Activated CD8-positive, alpha-beta memory T cell treated with anti-CD3 and anti-CD28 coated beads for 4 hours (primary cell): ENCODE measurements at places on chromosomes 11 and 22.

DNA sequence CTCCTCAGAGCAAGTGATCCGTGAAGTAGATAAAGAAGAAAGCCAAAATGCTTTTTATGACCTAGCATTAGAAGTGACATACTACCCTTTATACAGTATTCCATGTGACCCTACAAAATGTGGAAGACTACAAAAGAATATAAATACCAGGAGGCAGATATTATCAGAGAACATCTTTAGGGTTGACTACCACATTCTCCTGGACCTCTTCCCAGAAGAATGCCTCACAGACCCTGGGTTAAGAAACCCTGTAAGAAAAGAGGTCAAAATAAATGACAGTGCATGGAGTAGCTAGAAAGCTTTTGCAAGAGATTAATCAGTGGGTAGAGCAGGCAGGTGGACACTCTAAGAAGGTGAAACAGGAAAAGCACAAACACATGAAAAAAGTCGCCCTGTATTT lies 69.2 kb downstream of the FANCF start:
- no peak for DNase-seq

GRCh38 chr11:36347384-36347906 lies 51.4 kb downstream of the PRR5L start:
- DNase-seq = no peak

DNA sequence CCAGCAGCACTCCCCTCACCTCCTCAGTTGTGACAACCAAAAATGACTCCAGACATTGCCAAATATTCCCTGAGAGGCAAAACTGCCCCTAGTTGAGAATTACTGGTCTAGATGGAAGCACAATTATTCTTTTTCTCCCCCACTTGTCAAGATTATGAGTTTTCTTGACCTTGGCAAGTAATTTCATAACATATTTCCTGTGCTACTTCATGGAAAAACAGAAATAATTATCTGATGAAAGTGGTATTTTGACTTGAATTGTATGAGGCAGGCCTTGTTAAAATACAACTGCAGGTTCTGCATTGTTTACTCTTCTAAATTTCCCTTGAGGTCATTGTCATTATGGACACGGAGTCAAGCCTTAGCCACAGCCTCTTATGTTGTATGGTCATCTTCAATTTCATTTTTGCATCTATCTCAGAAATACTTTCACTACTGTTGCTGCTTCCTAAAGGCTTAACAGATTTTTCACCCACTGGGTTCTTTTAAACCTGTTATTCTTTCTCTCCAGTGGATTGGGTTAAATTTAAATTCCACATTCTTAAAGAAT lies 32.2 kb upstream of the LDLRAD3 start:
- no peak for DNase-seq

GRCh38 chr11:48022445-48022844 lies 42.1 kb downstream of the PTPRJ start:
- no peak for DNase-seq

DNA sequence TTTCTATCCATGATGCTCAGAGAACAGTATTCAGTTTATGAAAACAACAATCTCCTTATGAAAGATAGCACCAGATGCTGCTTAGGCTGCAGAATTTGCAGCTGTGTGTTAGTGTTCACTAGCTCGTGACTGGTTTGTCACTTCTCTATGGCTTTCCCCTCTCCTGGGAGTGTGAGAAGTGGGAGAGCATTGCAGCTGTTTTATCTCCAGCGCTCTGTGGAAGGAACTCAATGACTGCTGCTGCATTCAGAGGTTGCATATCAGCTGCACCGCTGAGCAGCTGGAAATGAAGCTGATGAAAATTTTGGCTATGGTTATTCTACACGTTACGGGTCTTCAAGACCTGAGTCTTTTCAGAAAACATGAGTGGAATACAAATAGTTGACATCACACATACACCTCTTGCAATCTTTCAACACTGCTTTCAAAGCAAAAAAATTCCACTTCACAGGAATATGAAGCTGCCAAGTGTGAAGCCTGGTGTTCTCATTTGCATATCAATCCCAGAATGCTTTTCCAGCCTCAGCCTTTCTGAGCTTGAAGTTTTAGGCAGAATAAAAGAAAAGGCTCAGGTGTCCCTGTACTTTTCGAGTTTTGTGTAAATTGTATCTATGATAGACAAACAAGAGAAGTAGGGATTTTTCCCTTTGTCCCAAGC lies 149.3 kb upstream of the DDI1 start:
- DNase-seq = no peak

- DNase-seq = no peak
These were observed 465.5 kb downstream of the GUCY1A2 start for GRCh38 chr11:106552694-106553203.

- DNase-seq = no peak
These were observed 86.9 kb upstream of the WNT11 start for GRCh38 chr11:76293189-76293631.

- no peak for DNase-seq
These were observed 374.6 kb downstream of the CTTN start for GRCh38 chr11:70772950-70773349.
